WTC11 (cell line): ENCODE measurements at places on chromosomes 6 and 20. TPM values are rescaled to one million over a fixed set of nuclear protein-coding genes. Genes with fewer than 3 reads are reported as not detected.

DNA sequence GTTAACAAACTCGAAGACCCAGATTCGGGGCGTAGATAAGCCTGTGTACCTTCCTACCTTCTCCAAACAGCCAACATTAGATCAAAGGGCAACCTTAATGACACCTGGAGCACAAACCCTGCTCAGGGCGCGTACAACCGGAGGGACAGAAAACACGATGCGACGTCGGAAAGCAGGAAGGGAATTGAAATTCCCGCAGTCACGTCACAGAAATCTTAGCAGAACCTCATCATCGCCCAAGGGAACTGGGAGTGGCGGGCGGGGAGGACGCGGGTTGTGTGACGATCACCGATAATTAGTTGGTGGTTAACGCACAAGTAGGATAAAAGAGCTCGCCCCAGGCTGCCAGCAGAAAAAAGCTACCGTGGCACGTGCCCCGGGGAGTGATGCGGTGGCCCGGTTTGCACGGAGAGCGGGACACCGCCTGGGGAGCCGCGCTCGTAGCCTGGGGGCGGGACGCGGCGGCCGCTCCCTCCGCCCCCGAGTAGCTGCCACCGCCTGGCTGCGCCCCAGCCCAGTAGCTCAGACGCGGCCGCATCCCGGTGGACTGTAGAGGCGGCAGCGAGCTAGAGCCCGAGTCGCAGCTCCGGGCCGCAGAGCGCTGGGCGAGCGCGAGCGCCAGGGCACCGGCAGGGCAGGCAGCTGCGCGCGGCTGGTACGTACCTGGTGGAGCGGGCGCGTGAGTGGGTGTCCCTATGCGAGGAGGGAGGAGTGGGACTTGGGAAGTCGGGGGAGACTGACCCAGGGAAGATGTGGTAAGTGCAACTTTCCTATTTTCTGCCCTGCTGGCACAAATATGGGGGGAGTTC is at the start of gene PKIB:
Gene PKIB (plus strand): TSS at position 525 of the 809 bp plus-strand sequence. CDS start 107,390 bp downstream, outside the sequence.
- peaks cover 13% of the 10 kb centered on the region for H3K4me1 ChIP-seq
- no peaks in the 10 kb centered on the region for H3K36me3 ChIP-seq
- H3K27me3 ChIP-seq, result peaks cover 46% of the 10 kb centered on the region
- H3K4me3 ChIP-seq, result peak within 1 kb of the TSS; percentile 85

EBF4 gene
- 2.7 to 5.0 TPM (median 3.2 TPM) in 3 replicates for total RNA-seq

GRCh38 chr6:43052225-43052841 is 1.3 kb downstream of the CUL7 start:
- peaks cover 35% of the 10 kb centered on the region for H3K36me3 ChIP-seq
- H3K4me1 ChIP-seq, result peaks cover 22% of the 10 kb centered on the region
- no peaks in the 10 kb centered on the region for H3K27me3 ChIP-seq
- H3K27ac ChIP-seq, result peak overlapping the region; percentile 77
- H3K4me3 ChIP-seq, result peak overlapping the region; percentile 91
- DNase-seq, result no peak

DNA sequence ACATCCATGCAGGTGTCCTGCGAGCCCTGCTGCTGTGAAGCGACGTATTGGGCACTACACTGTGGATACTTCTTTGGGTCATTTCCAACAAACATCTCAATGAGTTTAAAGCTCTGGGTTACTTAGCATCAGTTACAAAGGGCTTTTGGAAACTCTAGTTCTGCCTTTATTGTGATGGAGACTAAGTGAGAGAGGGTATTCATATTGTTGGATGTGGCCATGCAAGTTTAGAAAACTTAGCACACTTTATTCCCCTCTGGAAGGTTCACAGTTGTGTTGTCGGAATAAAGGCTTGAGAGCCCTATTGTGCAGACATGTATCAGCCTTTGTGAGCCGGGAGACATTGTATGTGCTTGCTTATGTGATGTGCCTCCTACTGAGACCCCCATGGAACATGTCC is 22.1 kb downstream of the DUSP22 start:
- H3K4me1 ChIP-seq, result peaks cover 14% of the 10 kb centered on the region
- no peak for DNase-seq
- no peak overlapping the region for H3K27ac ChIP-seq
- H3K27me3 ChIP-seq, result no peaks in the 10 kb centered on the region; the same call in 1 of the 2 replicates
- H3K4me3 ChIP-seq, result no peak overlapping the region
- H3K36me3 ChIP-seq, result peaks cover 67% of the 10 kb centered on the region

MUC21 gene
- not detected in 3 replicates for total RNA-seq

DNA sequence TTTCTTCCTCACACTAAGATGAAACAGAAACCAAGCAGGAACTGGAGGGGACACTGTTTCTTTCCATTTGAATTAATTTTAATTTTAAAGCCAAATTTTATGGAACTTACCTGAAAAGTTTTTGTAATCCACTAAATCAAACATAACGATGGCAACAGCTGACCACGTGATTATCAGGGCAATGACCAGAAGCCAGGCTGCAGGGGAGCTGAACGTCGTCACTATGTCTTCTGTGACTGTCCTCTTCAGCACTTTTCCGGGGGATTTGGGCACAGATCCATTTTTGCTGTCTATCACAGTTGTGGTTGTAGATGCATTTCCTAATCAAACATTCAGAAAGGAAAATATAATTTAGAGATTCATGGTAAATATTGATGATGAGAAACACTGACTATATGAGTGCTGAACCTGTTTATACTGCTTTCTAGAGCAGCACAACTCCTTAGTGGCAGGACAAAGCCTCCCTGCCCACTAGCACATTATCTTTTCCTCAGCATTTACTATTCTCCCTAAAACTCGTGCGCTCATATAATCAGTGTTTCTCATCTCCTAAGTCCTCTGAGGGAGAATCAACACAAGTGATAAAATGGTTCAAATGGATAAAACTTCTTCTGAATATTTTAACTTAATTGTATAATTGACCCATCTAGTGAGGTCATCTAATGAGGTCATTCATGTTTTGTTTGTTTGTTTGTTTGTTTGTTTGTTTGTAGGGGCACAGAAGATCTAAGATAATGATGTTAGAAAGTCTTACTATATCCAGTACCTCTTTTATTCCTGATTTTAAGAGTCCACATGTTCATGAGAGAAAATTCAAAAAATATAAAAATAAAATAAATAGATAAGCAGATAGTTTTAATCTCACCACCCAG is 65.7 kb downstream of the TRDN start:
- peaks cover 29% of the 10 kb centered on the region for H3K36me3 ChIP-seq
- H3K27ac ChIP-seq, result no peak overlapping the region
- H3K4me3 ChIP-seq, result no peak overlapping the region
- H3K27me3 ChIP-seq, result no peaks in the 10 kb centered on the region
- H3K4me1 ChIP-seq, result peaks cover 46% of the 10 kb centered on the region

GRCh38 chr20:44483112-44483511 is 7.4 kb downstream of the TTPAL start:
- no peak for DNase-seq
- H3K27ac ChIP-seq, result no peak overlapping the region
- H3K4me1 ChIP-seq, result no peaks in the 10 kb centered on the region
- no peaks in the 10 kb centered on the region; the same call in 1 of the 2 replicates for H3K27me3 ChIP-seq
